ENCODE measurements at places on chromosomes 16 and 17. TPM values are rescaled to one million over a fixed set of nuclear protein-coding genes. Genes with fewer than 3 reads are reported as not detected.

CCL7 gene
- not detected for total RNA-seq

AXIN1 gene
- 12.8 TPM for total RNA-seq

TPSB2 gene
- 10.0 TPM for total RNA-seq

CLEC18A gene
- total RNA-seq, result 0.35 TPM

USP31 gene
- total RNA-seq, result 26.8 TPM

All from Right ventricle myocardium inferior (tissue), 1 donor.